ENCODE measurements at places on chromosomes 2 and 18.

GRCh38 chr18:47730795-47731194 lies 199.7 kb downstream of the SMAD2 start:
- no peak for DNase-seq

DNA sequence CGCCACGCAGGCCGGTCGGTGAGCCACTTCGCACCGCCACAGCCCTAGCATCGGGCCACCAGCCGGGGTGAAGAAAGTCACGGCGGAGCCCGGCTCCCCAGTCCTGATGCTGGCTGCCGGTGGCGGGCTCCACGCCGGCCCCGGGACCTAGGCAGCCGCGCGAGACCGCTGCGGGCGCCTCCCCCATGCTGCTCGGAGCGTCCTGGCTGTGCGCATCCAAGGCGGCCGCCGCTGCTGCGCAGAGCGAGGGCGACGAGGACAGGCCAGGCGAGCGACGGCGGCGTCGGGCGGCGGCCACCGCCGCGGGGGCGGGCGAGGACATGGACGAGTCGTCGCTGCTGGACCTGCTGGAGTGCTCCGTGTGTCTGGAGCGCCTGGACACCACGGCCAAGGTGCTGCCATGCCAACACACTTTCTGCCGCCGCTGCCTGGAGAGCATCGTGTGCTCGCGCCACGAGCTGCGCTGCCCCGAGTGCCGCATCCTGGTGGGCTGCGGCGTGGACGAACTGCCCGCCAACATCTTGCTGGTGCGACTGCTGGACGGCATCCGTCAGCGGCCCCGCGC lies 433 bp downstream of the SH3RF3 start:
- DNase-seq: peak; percentile 62

DNA sequence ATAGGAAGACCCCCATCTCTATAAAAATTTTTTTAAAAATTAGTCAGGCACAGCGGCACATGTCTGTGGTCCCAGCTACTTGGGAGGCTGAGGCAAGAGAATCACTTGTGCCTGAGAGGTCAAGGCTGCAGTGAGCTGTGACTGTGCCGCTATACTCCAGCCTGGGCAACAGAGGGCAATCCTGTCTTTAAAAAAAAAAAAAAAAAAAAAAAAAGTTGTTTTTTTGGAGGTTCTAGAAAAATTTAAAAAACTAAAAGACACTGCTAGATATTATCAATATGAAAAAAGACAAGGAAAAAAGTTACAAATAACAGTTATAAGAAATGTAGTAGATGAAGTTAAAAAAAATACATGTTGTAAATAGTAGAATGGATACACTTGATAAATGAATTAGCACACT lies 56.1 kb upstream of the C2orf15 start:
- peak; percentile 32 for DNase-seq

GRCh38 chr2:75589391-75590105 lies 28.8 kb upstream of the EVA1A start:
- DNase-seq: no peak

DNA sequence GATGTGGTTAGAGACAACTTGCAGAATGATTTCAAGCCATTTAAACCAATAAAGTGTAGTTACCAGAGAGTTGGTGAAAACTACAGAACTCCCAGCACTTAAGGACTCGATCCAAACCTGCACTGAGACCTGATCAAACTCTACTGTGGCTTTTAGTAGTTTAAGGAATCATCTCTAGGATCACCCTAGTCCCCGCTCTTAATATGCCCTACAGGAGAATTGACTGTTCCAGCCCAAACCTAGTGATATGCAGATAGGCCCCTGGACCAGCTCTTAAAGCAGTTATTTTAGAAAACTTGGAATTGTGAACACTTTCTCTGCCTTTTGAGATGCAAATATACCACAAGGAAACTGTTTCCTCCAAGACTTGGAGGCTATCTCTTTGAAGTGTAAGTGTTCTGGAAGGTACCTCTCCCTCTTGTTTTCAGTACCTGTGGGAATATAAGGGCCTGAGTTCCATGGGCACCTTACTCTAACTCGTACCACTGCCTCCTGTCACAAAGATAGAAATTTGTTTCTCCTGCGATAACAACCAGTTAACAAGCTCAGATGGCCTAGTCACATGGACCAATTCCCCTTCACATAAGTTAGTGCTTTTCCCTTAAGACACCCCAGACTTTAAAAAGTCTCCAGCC lies 1367.2 kb upstream of the SLC39A10 start:
- no peak for DNase-seq

DNA sequence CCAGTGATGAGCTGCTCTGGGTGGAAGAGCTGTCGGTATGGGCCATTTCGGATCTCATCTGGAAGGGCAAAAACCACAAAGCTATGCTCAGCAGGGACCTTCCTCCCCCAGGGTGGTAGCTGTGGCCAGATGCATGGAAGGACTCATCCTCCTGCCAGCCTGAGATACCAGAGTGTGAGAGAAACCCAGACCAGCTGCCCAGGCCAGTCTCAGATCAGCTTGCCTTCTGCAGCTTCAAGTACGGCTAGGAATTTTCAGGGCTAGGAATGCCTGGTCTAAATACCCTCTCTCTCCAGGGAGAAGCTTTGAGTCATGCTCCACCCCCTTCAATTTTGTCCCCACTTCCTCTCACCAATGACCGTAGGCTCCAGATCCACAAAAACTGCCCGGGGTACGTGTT lies 1.4 kb upstream of the TUBA4B start:
- no peak for DNase-seq

- peak; percentile 30 for DNase-seq
These were observed 160.0 kb upstream of the TRIB2 start for GRCh38 chr2:12556762-12557161.
